ENCODE measurements at places on chromosomes 3 and 15.

DNA sequence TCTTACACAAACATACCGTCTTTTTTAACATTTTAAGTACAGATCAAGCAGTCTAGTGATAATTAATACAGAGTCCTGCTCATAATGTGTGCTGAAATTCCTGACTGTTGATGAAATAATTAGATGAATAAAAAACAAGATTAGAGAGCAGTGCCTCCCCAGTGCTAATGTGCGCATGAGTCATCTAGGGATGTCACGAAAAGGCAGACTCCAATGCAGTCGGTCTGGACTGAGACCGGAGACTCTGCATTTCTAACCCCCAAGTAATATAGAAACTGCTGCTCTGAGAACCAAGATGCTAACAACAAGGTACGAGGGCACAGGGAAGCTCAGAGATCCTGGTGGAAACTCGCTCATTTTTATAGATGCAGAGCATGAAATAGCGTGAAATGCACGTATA, 61.4 kb downstream of the COL8A1 start:
- no peak for DNase-seq

DNA sequence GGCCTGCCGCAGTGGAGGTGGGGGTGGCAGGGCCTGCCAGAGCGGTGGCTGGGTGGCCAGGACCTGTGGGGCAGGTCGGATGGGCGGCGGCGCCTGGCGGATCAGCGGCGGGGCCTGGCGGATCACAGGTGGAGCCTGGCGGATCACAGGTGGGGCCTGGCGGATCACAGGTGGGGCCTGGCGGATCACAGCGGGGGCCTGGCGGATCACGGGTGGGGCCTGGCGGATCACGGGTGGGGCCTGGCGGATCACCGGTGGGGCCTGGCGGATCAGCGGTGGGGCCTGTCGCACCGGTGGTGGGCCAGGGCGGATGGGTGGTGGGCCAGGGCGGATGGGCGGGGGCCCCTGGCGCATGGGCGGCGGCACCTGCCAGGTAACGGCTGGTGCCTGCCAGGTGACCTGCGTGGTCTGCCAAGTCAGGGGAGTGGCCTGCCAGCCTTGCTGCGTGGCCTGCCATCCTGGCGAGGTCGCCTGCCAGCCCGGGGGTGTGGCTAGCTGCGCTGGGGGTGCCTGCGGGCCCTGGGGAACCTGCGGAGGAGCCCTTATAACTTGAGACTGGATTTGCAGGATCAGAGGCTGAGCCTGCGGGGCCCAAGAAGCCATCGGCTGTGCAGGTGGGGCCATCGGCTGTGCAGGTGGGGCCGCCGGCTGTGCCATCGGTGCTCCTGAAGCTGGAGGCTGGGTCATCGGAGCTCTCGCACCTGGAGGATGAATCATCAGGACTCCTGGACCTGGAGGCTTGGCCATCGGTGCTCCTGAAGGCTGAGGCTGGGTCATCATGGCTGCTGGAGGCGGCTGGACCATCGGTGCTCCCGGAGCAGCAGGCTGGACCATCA, 1.3 kb downstream of the MAGEL2 start:
- no peak for DNase-seq

DNA sequence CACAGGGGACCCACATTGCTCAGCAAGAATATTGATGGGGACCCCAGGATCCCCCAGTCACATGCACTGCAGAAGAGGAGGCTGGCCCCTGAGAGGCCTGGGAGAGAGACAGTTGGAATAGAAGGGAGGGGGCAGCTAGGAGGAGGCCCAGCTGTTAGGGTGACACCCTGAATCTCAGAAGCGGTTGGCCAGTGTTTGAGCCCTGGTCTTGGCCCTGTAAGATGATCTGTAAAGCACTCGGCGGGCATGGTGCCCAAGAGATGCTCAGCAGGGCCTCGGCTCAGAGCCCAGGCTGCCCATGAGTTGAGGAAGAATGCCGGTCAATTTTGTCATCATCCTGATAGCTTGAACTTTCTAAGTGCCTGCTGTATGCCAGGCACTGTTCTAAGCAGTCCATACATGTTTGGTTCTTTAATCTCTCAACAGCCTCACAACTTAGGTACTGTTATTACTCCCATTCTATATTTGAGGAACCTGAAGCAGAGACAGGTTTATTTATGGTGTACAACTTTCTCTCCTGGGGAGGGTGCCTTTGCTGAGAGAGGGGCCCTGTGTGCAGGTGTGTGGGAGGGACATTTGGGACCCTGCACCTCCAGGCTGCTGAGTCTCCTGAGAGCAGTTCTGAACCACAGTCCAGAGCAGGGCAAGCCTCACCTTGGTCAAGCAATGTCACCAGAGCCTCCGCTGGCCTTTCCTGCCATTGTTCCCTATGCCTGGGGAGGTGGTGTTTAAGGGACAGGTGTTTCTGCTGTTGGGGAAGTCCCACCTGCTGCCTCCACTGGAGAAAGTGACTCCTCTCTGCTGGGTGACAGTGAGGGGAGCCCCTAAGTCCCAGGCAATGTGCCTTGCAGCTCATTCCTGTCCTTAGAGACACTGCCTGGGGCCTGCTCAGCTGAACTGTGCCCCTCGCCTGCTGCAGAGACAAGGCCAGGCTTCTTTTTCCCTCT, 26.0 kb downstream of the SLC6A6 start:
- peak; percentile 44 for DNase-seq

DNA sequence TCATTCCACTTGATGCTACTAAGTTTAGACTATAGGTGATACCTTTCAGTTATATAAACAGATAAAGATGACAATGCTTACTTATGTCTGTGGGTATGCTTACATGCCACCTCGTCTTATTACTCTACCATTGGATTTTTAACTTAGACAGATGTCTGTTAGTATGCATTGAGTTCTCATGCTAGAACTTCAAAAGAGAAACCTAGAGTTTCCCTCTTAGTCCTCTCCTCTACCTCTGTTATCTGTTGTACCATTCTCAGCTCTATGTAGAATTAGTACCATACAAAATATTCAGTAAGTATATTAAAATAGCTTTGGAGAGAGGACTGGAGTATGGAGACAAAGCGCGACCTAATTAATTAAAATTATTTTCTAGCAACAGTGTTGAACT, 111.3 kb downstream of the BBX start:
- no peak for DNase-seq

DNA sequence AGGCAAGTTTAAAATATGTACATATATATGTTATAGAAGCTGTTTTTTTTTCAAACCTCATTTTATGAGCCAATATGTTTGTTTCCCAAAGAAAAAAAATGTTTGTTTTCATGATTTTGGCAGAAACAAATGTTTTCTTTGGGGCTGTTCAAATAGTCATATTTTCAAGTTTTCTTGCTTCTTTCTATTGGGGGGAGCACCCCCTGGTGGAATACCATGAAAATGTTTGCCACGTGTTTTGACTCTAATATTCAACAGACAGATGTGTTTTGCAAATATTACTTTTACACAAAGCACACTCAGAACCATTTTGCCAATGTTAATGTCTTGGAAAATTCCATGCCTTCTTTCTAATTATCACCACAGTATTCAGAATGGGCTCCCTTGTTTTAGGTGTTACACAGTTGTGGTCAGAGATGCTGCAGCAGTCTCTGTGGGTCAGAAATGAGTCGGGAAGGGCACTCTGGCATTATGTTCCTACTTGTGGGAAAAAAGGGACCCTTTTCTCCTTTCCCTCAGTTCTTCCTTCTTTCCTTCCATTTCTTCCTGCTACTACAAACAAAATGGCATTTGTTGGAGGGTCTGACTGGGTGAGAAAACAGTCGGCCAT, 817.0 kb downstream of the TUSC7 start:
- DNase-seq: peak; percentile 2

DNA sequence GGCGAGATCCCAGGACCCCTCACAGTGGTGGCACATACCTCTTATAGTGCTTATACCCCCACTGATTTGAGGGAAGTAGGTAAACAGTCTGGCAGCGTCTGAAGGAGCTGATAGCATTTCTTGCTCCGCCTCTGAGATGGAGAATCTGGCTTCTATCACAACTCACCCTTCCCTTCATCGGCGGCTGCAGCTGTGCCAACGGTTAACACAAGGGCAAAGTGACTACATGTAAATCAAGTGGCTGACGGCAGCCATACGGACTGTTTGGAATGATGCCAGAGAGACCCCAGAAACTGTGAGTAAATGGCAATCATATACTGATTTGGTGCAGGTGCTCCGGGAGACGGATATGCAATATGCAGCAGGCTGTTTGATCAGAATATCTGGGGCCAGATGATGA, 66.8 kb upstream of the UNC13C start:
- DNase-seq: no peak

GRCh38 chr3:152496286-152496685, 227.6 kb downstream of the MBNL1 start:
- no peak for DNase-seq

DNA sequence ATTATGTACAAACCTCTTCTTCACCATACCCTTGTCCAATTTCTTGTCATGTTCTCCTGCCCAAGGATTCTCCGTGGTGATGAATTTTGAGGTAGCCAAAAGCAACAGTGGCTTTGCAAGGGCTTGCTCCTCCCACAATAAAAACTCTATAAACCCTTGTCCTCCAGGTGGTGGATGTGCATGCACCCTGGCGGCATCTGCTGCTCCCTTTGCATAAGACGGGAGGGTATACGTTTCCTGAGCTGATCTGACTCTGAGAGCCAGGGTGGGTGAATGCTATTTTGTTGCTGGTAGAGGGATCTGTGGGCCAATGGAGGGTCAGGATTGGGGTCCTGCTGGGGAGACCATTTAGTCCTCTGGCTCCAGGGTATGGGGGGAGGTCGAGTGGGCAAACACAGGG, 5.4 kb downstream of the DNAH1 start:
- DNase-seq: no peak

- DNase-seq: no peak
Measured at GRCh38 chr3:159821110-159821509, 167.5 kb upstream of the IL12A start.

DNA sequence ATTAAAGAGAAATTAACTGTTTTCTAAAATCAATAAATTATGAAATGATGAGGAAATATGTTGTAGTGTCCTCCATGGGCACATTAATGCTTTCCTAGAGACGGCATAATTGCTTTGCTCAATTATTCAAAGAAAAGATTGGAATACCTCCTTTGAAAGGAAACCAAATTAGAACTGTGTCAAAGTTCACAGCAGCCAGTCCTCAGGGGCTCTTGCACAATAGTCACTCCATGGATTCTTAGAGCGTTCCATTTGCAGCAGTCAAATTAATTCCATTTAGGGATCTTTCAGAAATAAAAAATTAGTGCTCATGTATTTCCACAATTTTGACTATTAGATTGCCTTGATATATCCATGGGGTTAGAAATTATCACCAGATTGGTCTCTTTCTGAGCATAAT, 841.6 kb upstream of the DPPA4 start:
- DNase-seq: no peak

- no peak for DNase-seq
Measured at GRCh38 chr15:39698444-39699390, 83.9 kb downstream of the FSIP1 start.

- no peak for DNase-seq
Measured at GRCh38 chr3:99175276-99175812, 273.8 kb upstream of the DCBLD2 start.

DNA sequence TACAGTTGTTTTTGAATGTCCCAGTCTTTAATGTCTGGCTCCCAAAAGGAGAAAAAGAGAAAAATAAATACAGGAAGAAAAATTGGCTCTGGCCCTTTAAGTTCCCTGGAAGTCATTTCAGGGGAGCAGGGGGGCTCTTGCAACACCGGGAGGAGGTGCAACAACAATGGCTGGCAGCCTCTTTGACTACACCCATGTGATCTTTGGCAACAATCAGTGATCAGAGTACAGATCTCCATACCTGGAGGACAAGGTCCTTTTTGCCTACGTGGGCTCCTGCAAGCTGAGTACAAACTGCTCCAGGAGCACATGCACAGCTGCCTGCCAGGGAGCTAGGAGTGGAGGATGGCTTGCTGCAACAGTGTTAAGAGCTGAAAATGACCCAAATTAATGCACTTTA, 63.9 kb downstream of the GLCE start:
- DNase-seq: no peak

DNA sequence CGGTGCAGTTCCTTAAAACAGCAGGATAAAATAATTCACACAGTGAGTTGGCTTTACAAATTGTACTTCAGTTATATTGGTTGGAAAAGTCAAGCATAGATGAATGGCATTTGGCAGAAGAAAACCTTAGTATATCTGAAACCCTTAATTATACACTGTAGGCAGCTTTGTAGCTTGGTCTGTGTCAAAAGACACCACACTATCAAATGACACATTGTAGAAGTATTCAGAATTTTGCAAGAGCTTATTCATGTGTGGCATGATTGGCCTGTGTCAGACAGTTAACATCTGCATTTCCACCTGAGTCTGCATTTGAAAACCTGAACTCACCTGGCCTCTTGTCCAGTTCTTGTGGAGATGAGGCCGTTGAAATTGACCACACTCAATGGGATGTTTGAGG, 13.8 kb downstream of the TMEM266 start:
- DNase-seq: no peak

GRCh38 chr15:26038693-26039092, 175.6 kb upstream of the ATP10A start:
- DNase-seq: no peak

- DNase-seq: no peak
Measured at GRCh38 chr3:60081381-60082095, 1031.7 kb upstream of the CFAP20DC start.

DNA sequence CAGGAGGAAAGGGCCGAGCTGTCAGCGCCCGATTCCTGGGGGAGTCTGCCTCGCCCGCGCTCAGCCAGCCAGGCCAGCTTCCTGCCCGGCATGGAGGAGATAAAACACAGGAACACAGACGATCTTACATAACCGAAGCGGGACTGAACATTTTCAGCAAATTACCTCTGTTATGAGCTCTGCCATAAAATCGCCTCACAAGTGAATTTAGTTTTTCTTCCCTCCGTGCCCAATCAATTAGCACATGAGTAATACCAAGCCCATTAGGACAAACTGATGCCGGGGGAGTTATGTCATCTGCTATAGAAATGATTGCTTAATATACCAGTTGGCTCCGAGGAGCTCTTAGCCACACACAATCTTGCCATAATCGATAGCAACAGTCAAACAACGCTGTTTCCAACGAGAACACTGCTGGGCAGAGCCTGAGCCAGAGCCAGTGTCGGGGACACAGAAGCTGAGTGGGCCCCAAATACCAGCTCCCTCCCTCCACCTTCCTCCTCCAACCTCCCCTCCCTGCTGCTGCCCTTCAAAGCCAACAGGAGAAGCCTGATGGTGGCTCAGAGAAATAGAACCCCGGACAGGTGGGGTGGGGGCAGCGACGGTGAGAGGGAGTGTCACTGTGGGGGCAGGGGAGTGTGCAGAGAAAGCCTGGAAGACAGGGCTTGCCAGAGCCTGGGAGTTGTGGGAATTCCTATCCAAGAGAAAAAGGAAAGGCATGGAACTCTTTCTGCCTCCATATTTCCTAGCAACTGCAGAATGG, 279.4 kb upstream of the TLE3 start:
- DNase-seq: no peak

Data from activated T-cell treated with anti-CD3 and anti-CD28 coated beads, Interleukin-2, amount 50 U/mL, for 72 hours (primary cell).